ENCODE measurements at places on chromosomes 1 and 21.

DNA sequence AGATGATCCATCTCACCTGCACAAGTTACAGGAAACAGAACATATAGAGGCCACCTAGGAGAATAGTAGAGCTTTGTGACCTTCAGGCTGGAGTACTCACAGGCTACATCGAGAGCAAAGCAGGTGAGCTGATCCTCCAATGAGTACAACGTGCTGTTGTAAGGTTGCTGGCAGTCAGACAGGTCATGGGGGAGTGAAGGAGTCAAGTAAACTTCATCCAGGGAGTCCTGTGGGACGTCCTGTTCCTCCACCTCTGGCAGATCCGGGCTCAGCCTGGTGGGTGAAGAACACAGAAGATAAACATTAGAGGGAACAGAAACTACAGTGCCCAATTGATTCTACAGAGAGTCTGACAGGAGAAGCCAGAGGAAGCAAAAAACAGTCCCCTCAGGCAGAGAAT, 62.5 kb downstream of the PRKAB2 start:
- DNase-seq: no peak

- DNase-seq: no peak
Observed at GRCh38 chr1:165795894-165796293, 27.2 kb upstream of the TMCO1 start.

GRCh38 chr1:162391790-162392563, 10.4 kb downstream of the C1orf226 start:
- no peak for DNase-seq

GRCh38 chr1:20681999-20682398, 20.8 kb upstream of the DDOST start:
- DNase-seq: no peak

DNA sequence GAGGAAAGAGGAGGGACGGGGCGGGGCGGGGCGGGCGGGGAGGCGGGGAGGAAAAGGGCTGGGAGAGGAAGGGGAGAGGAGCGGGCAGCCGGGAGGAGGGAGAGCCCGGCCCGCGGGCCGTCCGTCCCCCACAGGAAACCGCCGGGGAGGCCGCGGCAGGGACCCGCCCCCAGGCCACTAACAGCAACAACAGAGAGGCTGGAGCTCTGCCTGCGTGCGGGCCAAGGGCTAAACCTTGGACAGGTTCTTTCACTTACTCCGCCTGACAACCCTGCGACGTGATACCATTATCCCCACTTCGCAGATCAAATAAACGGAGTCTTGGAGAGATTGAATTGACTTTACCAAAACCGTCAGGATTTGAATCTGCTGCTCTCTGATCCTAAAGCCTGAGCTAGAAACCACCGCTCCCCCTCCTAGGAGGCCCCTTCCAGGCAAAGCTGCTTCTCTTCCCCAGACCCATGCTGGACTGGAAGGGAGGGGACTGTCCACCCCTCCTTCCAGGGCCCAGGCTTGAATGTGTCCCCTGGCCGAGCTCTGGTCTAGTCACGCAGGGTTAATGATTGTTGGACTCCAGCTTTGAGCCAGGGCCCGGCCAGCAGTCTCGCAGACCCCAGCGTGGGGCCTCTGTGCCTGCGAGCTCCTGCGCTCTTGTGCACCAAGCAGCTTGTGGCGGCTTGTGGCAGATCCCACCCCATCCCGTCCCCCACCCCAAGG, at the start of gene EVA1B:
Gene EVA1B, minus strand, starts transcription at position 10 of the 717 bp plus-strand sequence. CDS start 608 bp downstream, outside the sequence.
- no peak for DNase-seq

GRCh38 chr1:115338457-115338820, 390 bp upstream of the NGF start:
- DNase-seq: no peak

GRCh38 chr21:32844653-32845436, 73.3 kb upstream of the PAXBP1 start:
- DNase-seq: no peak

- no peak for DNase-seq
Observed at GRCh38 chr1:244154872-244155531, 103.9 kb downstream of the ZBTB18 start.

DNA sequence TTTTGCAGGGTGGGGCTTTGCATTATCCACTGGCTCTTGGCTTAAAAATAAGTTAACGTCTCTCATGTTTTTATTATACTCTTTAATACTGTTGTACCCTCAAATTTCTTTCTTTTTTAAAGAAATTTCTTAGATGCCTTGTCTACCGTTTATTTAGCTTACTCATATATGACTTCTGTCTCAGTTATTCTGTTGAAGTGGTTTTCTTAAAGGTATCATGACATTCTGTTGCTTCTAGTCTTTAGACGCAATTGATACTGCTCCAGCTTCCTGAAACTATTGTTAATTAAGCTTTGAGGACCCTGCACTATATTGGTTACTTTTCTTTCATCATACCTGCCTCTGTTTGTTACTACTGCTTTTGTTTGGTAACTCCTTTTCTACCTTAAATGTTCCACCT, 11.7 kb downstream of the PKN2 start:
- DNase-seq: no peak

- no peak for DNase-seq
Observed at GRCh38 chr1:189627427-189627826, 850.2 kb downstream of the BRINP3 start.

DNA sequence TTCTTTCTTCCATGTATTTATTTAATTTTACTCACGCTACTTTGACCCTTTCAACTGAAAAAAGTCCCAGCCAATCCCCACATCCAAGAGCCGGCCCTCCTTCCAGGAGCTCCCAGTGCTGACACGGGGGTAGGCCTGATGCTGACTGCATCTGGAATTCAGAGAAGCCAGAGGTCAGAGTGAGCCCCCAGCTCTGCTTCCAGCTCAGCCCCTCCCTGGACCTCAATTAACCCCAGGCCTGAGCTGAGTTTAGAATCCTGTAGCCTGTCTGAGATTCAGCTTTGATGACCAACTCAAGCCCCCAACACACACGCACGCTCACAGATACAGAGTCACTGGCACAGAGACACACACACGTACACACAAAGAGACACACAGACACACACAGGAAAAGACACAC, 247.9 kb downstream of the NPHP4 start:
- no peak for DNase-seq

DNA sequence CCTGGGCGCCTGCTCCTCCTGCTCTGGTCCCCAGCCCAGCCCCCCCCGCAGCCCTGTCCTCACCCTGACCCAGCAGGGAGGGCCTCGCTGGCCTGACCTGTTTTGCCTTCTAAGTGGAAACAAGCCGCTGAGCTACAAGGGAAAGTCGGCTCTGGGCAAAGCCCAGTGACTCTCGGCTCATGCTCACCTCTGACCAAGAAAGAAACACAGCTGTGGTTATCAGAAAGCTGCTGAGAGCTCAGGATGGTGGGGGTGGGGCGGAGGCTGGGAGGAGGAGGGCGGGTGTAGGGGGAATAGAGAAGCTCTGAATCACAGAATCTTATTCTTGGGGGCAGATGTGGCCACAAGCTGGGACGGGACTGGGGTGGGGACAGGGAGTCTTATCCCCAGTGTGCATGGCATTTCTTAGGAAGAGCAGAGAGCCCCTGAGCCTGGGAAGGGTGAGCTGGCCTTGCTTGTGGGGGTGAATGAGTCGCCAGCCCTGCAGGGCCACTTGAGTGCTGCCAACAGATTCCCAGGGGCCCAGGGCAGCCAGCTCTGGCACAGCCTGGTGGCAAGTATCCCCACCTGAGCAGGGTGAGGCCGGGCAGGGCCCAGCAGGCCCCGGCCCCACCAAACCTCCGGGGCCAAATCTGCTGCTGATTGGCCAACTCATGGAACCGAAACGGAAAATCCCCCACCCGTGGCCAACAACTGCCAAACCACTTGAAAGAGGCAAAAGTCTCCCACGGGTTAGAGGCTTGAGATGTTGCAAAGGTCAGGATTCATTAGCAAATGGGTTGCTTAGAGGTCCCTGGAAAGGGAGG, 120.6 kb downstream of the SPSB1 start:
- peak; percentile 38 for DNase-seq

- no peak for DNase-seq
Observed at GRCh38 chr1:187840557-187840956, 1011.8 kb downstream of the PLA2G4A start.

- DNase-seq: no peak
Observed at GRCh38 chr1:30406996-30407864, 316.2 kb downstream of the MATN1 start.

DNA sequence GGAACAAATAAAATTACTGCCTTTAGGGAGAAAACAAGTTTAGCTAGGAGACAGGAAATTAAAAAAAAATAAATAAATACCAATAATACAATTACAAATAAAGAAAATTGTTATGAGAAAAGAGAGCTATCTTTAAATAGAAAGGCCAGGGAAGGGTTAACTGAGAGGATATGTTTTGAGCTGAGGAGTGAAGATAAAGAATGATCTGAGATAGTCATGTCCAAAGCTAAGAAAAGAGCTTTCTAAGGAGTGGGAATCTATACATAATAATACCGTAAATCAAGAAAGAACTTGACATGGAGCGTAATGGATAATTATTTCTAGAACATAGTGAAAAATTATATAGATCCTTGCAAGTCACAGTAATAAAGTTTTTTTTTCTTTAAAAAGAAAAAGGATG, 176.5 kb downstream of the NCAM2 start:
- DNase-seq: no peak

- DNase-seq: no peak
Observed at GRCh38 chr1:245748240-245748639, 593.5 kb downstream of the KIF26B start.
